ENCODE measurements at places on chromosomes 1 and 21. TPM values are rescaled to one million over a fixed set of nuclear protein-coding genes. Genes with fewer than 3 reads are reported as not detected.
A peak's percentile ranks its signal among the peaks of the same experiment; 100 is the strongest.

Gene KLHDC8A
- 112 TPM for polyA plus RNA-seq

Gene TAGLN2
- polyA plus RNA-seq: 266 TPM

Gene HCRTR1
- not detected for polyA plus RNA-seq

Gene KRTAP19-1
- polyA plus RNA-seq: not detected

Gene IQGAP3
- 0.60 TPM for polyA plus RNA-seq

Gene KANK4
- polyA plus RNA-seq: 0.05 TPM

Gene CELSR2
- 1.3 TPM for polyA plus RNA-seq

Gene SYCP1
- not detected for polyA plus RNA-seq

Gene CELA2A
- polyA plus RNA-seq: not detected

DNA sequence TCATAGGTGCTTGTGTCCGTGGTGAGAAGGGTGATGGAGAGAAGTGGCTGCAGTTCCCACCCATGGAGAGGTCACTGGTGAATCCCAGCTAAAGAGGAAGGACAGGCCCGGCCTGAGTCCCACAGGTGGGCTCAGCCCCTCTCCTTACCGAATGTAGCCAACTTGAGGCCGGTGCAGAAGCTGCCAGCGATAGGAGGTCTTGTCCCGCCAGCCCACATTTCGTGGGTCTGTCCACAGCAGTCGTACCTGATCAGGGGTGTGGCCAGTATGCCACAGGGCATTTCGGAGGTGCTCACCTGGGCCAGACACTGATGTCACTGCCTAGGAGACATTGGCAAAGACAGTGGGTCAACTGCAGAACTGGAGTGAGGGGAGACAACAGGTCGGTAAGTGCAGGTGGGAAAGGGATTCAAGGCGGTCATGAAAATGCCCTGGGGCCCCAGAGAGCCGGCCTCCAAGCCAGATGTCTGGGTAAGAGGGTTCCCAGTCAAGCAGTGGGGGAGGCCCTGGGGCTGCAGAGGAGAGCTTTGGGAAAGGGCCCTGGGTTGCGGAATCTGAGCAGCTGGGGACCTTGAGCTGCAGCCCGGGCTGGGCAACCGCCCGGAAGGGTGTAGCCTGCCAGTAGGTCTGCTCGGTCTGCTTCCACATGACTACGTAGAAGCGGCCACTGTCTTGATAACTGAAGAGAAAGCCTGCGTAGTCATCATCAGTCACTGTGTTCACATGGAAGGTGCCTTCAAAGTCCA lies 10.6 kb downstream of the THBS3 start:
- H3K27ac ChIP-seq: peak overlapping the region; percentile 5
- H3K27me3 ChIP-seq: no peaks in the 10 kb centered on the region
- H3K4me3 ChIP-seq: no peak overlapping the region
- peak; percentile 73 for DNase-seq
- peaks cover 13% of the 10 kb centered on the region for H3K4me1 ChIP-seq
- no peaks in the 10 kb centered on the region for H3K36me3 ChIP-seq

DNA sequence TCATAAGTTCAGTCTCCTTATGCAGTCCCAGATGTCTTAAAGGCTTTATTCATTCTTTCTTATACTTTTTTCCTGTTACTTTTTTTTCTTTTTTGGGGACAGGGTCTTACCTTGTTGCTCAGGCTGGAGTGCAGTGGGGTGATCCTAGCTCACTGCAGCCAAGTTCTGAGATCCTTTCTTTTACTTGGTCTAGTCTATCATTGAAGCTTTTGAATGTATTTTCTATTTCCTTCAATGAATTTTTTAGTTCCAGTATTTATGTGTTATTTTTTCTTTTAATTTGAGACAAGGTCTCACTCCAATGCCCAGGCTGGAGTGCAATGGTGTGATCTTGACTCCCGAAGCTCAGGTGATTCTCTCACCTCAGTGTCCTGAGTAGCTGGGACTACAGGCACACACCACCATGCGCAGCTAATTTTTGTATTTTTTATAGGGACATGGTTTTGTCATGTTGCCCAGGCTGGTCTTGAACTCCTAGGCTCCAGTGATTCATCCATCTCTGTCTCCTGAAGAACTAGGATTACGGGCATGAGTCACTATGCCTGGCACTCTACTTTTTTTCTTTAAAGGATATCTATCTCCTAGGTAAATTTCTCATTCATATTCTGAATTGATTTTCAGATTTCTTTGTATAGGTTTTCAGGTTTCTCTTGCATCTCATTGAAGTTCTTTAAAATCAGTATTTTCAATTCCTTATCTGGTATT lies 26.1 kb upstream of the GTF2B start:
- no peak overlapping the region for H3K27ac ChIP-seq
- no peaks in the 10 kb centered on the region for H3K27me3 ChIP-seq
- no peak overlapping the region for H3K4me3 ChIP-seq

- no peak overlapping the region for H3K4me3 ChIP-seq
- H3K36me3 ChIP-seq: no peaks in the 10 kb centered on the region
- H3K27ac ChIP-seq: no peak overlapping the region
- H3K27me3 ChIP-seq: no peaks in the 10 kb centered on the region
Measured at GRCh38 chr1:78377356-78377928, 113.3 kb upstream of the PTGFR start.

GRCh38 chr1:201346337-201346939 lies 31.0 kb downstream of the TNNT2 start:
- no peaks in the 10 kb centered on the region for H3K36me3 ChIP-seq
- no peaks in the 10 kb centered on the region for H3K27me3 ChIP-seq
- no peaks in the 10 kb centered on the region for H3K4me1 ChIP-seq
- no peak overlapping the region for H3K4me3 ChIP-seq
- DNase-seq: no peak

DNA sequence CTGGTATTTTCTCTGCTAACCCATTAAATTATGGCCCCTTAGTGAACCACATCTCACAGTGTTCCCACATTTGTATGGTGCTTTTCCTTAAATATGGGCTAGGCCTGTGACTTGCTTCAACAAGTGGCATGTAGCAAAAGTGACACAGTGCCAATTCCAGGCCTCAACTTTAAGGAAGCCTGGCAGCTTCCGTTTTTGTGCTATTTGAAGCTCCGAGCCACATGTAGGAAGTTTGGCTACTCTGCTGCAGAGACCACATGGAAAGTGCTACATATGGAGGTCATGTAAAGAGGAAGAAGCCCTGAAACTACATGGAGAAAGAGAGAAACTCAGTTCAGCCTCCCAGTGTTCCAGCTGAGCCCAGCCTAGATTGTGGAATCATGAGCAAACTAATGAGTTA lies 28.5 kb upstream of the DR1 start:
- H3K4me3 ChIP-seq: no peak overlapping the region
- no peaks in the 10 kb centered on the region for H3K27me3 ChIP-seq
- no peaks in the 10 kb centered on the region for H3K36me3 ChIP-seq
- H3K4me1 ChIP-seq: no peaks in the 10 kb centered on the region
- H3K27ac ChIP-seq: no peak overlapping the region

- no peaks in the 10 kb centered on the region for H3K27me3 ChIP-seq
- peak; percentile 81 for DNase-seq
- peak overlapping the region; percentile 89 for H3K27ac ChIP-seq
- H3K4me1 ChIP-seq: peaks cover 10% of the 10 kb centered on the region
- H3K36me3 ChIP-seq: no peaks in the 10 kb centered on the region
Measured at GRCh38 chr1:94542088-94542870, 720 bp upstream of the F3 start.

GRCh38 chr1:232709386-232709785 lies 79.5 kb upstream of the SIPA1L2 start:
- no peaks in the 10 kb centered on the region for H3K27me3 ChIP-seq
- H3K36me3 ChIP-seq: no peaks in the 10 kb centered on the region
- H3K4me3 ChIP-seq: no peak overlapping the region
- no peak overlapping the region for H3K27ac ChIP-seq
- DNase-seq: no peak

DNA sequence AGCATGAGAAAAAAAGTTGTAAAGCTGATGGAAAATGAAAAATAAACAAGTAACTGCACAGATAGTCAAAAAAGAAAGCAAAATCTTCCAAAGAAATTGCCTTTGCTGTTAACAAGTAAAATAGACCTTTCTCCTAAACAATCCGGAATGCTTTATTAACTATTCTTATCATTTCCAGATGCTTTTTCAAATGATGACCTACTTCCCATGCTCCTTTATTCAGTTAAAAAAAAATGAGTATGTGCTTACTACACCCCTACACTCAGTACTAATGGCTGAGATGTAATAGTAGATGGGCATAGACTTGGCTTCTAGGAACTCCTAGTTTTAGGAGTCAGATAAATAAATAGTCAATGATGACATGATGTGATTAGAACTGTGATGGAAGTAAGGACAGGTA lies 108.5 kb downstream of the NIBAN1 start:
- no peak for DNase-seq
- H3K4me1 ChIP-seq: no peaks in the 10 kb centered on the region
- no peak overlapping the region for H3K4me3 ChIP-seq
- no peaks in the 10 kb centered on the region for H3K27me3 ChIP-seq

DNA sequence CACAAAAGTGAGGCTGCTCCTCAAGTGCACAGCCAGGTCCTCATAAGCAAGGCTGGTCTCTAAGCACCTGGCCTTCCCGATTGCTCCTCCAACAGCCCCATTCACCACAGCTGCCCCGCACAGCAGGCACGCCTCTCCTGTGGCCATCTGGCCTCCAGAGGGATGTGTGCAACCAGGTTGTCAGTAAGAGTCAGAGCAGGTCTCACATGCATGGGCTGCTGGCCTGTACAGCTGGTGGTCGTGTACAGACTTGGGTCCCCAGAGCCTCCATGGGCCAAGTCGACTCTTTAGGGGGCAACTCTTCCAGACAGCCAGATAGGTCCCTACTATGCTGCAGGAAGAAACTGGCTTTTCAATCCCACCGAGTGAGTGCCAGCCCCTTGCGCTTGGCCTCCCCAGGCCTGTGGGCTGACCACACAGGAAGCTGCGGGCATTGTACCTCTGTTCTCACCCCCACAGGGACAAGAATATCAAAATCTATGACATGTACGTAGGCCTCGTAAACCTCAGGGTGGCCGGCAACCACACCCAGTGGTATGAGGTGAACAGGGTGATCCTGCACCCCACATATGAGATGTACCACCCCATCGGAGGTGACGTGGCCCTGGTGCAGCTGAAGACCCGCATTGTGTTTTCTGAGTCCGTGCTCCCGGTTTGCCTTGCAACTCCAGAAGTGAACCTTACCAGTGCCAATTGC lies 1.4 kb downstream of the PRSS38 start:
- H3K4me3 ChIP-seq: no peak overlapping the region
- H3K27ac ChIP-seq: no peak overlapping the region
- DNase-seq: no peak

DNA sequence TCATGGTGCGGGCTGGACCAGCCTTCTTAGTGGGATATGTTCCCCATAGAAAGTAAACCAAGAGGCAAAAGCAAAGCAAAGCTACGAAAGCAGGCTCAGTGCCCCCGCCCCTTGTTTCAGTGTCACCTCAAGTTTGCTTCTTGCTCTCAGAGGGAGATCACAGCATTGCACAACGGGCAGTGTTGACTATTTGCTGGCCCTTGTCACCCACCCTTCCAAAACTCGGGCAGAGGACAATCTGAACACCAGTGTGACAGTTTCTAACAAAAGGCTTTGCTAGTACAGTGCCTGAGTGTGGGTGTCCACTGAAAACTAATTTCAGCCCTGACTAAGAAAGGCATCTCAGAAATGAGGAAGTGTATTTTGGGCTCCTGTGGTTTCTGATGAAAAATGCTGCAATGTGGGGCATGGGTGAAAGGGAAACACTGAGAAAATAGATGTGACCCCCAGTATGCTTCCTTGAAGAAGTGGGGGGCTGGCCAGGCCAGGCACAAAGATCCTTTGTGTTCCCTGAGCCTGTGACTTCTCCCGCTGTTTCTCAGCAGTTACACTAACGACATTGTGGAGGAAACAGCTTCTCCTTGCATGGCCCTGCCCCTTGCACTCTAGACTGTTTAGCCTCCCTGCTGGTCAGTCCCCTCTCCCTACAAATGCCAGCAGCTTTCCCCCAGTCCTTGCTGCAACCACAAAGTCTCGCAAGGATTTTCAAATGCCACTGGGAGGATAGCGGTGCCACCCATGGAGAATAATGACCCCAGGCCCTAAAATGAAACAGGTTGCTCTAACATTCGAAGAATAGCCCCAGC lies 33.3 kb upstream of the KCNE1 start:
- no peaks in the 10 kb centered on the region for H3K36me3 ChIP-seq
- no peaks in the 10 kb centered on the region for H3K27me3 ChIP-seq
- no peak overlapping the region for H3K4me3 ChIP-seq
- H3K4me1 ChIP-seq: no peaks in the 10 kb centered on the region
- no peak overlapping the region for H3K27ac ChIP-seq
- no peak for DNase-seq

DNA sequence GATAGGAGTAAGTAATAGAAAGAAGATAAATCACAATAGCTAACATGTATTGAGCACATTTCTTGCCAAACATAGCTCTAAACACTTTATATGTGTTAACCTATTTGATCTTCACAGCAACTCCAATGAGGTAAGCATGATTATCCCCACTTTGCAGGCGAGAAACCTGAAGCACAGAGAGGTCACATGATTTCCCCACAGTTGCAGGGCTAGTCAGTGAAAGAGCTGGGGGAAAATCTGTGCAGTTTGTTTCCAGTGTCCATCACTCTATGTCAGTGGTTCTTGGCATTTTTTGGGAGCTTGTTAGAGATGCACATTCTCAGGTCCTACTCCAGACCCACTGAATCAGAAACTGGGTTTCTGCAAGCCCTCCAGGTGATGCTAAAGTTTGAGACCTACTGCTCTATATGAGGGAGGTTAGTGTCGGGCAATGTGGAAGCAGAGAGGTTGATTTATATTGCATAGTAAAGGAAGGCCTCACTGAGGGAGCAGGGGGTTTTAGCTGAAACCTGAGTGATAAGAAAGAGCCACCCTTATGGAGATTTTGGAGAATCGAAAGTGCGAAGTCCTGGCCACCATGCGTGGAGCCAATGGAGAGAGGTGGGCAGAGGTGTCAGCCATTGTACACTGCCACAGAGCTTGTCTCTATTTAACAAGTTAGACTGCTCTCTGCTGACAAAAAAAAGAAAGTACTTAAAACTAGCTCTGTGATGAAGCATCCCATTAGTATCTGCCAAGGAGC lies 20.9 kb downstream of the MCOLN3 start:
- H3K27ac ChIP-seq: no peak overlapping the region
- no peaks in the 10 kb centered on the region for H3K27me3 ChIP-seq
- no peaks in the 10 kb centered on the region for H3K36me3 ChIP-seq
- H3K4me1 ChIP-seq: no peaks in the 10 kb centered on the region
- H3K4me3 ChIP-seq: no peak overlapping the region
- DNase-seq: no peak
